ENCODE measurements at places on chromosomes 3 and 15. TPM values are rescaled to one million over a fixed set of nuclear protein-coding genes. Genes with fewer than 3 reads are reported as not detected.

The ACSBG1 gene
- polyA plus RNA-seq = 0.60 TPM

The STARD5 gene
- 6.1 TPM for polyA plus RNA-seq

The C3orf20 gene
- not detected for polyA plus RNA-seq

The ACP3 gene
- polyA plus RNA-seq = 2.9 TPM

The KLF15 gene
- polyA plus RNA-seq = 7.2 TPM

Data from right lung (tissue), 10 donors.